SW480 (cell line): ENCODE measurements at places on chromosomes 12 and 14.

GRCh38 chr12:91926848-91927247 is 218.8 kb downstream of the BTG1 start:
- peak; percentile 42 for DNase-seq

DNA sequence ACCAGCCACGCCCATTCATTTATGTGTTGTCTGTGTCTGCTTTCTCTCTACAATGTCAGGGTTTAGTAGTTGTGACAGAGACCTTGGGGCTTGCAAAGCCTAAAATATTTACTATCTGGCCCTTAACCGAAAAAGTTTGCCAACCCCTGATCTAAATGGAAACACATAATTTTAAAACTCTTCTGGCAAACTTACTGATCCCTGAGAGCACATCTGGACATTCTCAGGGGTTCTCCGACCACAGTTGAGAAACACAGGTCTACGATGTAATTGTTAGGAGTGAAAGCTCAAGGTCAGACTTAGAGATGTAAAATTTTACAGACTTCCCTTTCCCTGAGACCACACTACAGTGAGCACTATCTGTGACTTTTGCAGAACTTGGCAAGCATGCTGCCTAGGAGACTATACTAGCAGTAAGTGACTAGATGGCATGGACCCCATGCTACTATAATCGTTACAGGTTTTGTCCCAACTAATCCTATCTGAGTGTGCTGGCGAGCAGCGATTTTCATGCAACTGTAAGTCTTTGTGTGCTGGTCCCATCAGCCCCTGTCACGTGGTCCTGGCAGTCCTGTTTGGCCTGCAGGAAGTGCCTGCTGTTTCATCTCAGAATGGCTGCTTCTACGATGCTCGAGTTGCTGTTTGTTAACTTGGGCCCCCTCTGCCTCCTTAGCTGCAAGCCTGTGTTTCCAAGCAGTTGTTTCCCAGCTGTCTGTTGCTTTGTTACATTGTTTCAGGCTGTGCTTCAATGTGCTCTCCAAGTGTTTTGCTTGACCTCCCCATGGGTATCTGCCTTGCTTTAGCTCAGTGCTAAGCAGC is 21.6 kb downstream of the TMTC2 start:
- DNase-seq: no peak

DNA sequence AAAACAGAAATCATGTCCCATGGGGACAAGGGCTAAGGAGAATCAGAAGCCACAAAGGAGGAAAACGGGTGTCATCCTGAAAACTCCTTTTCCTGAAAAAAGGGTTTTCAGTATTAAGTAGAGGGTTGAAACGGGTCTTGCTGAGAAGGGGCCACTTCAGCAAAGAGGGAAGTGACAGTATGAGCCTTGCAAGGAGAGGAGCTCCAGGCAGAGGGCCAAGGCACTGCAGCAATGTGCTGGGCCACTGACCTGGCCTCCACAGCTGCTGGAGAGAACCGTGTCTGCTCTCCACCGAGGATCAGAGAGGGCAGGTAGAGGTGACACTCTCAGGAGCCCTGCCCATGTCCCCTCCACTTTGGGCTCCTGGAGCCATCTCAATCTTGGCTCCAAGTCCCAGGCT is 103.3 kb downstream of the NCOR2 start:
- no peak for DNase-seq

DNA sequence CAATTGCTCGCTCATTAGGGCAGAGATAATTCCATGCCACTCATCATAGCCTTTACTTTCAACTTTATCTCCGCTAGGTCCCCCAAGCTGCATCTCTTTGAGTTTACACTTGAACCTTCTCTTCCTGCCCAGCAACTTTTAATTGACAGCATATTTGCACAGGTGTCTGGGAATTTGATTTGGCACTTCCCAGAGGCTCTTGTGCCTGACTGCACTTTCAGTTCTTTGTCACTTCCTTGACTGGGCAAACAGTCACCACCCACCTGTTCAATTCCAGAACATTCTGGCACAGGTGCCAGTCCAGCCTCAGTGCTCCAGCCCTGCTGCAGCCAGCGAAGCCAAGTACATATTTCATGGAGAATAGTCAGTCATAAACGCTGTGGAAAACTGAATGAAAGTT is 110.1 kb upstream of the LRIG3 start:
- no peak for DNase-seq

DNA sequence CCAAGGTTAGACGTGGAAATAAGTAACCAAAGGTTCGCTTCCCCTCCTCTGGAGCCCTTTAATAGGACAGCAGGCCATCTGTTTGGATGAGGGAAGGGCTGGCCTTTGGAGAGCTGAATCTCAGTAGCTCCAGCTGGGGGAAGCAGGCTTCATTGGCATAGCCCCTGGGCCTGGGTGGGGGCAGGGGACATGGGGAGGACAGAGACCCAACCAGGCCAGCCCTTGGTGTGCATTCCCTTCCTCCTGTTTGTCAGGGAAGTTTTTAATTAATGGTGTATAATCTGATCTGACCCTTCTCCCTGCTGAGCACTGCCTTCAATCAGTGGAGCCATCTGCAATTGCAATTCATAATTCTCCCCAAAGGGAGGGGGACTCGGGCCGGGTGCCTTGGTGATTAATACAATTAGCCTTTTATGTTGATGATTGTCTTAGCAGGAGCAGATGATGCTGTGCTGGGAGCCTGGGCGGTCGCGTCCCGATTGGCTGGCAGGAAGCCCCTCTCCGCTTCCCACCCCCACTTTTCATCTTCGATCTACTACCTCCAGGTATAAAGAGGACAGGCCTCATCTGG is 6.4 kb downstream of the AQP6 start:
- DNase-seq: no peak

DNA sequence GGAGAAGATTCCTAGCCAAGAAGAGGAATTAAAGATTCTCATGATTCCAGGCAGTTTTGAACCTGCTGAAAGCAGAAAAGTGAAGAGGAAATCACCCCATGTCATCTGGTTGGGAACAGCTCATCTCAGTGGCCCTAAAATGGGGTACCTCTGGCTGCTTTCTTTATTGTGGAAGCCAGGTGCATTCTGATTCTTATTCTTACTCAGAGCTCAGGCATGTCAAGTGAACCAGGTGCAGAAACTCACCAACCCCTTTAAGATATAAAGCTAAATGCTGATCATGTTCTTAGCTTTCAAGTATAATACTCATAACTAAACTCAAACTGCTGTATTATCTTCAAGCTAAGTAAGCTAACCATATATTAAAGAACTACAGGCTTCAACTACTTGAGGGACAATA is 253.9 kb upstream of the ARID2 start:
- no peak for DNase-seq

DNA sequence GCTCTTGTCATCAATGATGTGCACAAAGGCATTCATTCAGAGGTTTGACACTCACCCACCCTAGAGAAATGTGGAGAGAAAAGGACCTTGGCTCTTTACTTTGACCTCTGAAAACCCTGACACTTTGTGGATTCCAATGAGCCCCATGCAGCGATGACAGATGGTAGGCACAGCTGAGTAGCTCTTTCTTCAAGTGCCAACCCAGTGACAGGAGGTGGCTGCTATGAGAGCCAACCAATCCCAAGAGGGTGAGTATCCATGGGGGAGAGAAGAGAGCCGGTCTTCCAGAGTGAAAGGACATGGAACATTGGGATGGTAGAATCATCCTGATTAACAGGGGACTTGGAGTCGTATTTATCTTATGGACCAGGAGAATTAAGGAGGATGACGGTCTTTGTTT is 17.8 kb downstream of the SLC8A3 start:
- no peak for DNase-seq

DNA sequence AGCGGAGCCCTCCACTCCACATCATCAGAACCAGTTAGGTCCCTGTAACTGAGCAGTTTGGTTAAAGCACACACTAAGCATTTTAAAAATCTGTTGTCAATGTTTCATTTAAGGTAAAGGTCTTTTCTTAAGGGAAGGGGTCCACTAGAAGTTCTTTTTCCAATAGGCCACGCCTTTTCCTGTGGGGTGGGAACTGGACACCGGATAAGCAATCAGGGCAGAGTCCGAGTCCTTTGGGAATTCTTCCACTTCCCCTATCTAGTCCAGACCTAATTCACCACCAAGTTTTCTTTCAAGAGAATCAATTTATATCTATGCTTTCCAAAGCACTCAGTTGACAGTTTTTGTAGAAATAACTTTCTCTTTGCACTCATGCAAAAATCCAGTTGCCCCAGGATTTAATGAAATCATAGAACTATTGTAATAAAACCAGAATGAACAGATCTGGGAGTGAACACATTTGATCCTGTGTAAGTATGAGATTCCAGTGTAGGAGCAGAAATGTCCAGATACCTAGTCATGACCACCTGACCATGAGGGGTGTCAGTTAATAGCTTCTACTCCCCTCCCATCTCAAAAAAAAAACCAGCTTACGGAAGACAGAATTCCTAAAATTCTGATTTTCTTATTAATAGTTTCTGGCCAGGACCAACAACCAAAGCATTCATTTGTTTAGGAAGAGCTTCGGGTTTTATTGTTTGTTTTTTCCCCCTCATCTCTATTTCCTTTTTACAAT is 11.7 kb downstream of the VPS37B start:
- DNase-seq: no peak

GRCh38 chr12:53222170-53222721 is 9.8 kb downstream of the RARG start:
- no peak for DNase-seq

GRCh38 chr12:93832131-93832530 is 155.0 kb downstream of the CRADD start:
- DNase-seq: no peak

DNA sequence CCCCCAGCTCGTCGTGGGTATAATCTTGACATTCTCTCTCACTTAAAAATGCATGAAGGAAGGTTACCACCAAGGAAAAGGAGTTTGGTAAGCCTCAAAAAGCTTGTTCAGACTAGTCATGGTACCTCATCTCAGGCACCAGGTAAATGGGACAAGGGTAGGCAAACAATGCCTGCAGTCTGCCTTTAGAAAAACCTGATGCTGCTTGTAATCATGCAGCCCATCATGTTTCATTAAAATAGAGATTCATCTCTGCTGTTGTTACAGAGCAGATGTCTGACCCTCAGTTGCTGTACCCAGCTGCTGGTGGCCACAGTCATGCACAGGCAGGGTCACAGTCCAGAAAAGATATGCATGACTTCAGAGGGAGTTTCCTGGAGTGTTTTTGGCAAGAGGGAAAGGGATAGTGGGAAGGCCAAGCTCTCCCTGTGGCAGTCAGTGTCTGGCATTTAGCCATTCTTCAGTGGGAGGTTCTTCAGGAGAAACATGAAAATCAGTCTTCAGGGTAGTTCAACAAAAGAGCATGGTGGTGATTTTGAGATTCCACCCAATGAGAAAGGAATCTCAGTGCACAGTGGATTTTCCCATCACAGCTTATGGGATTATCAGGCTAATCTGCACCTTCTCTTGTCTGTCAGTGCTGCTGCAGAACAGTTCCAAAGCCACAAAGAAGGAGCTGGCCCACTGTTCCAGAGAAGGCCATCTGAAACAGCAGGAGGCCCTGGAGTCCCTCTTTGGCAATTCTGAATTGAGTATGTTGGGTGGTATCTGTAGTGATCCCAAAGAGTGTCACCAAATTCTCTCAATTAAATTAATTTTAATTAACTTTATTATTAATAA is 202.7 kb upstream of the FRMD6 start:
- DNase-seq: no peak

- no peak for DNase-seq
These were observed 22.4 kb upstream of the LRRC10 start for GRCh38 chr12:69633061-69633460.

- DNase-seq: no peak
These were observed 156.3 kb upstream of the GSC start for GRCh38 chr14:94926176-94926575.

DNA sequence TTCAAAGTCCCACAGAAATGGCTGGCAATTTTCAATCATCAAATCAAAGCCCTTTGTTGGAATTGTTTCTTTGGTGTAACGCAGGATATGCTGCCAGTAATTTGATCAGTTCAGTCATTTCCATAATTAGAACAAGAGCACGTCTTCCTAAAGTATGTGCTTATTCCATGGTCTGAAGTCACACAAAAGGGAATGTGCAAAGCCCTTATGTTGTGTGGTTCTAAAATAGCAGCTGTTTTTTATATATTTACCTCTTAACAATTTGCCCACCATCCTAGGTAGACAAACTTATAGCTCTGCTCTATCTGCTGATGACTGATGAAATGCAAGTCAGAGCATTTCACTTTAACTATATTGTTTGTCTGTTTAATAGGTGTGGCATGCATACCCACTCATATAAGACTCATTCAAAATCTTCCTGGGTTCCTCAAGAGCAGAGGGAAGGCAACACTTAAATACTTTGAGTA is 176.1 kb upstream of the SLC38A2 start:
- DNase-seq: peak; percentile 23

- no peak for DNase-seq
These were observed 14.5 kb downstream of the R3HDM2 start for GRCh38 chr12:57416039-57416996.

GRCh38 chr14:56172571-56172971 is 54.4 kb downstream of the PELI2 start:
- peak; percentile 2 for DNase-seq

DNA sequence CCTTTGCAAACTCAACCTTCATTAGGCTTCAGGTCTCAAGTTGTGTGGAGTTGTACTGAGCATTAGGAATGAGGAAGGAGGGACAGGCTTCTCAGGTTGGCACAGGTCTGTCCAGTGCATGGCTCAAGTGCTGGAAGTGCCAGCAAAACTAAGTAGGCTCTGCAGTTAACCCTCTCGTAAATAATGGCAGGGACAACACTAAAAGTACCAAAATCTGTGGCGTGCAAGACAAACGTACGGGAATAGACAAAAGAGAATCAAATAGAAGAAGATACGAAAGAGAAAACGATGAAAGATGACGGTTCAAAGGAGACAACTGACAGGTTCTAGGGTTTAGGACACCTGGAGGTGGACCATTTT is 612 bp downstream of the TRAPPC6B start:
- DNase-seq: no peak
